Osteoblast (primary cell): ENCODE measurements at places on chromosomes 16 and 17.

GRCh38 chr17:28295677-28296578 is 23.1 kb upstream of the TMEM97 start:
- no peaks in the 10 kb centered on the region for H3K36me3 ChIP-seq
- peaks cover 8% of the 10 kb centered on the region for H3K27me3 ChIP-seq
- no peak overlapping the region for H3K27ac ChIP-seq
- no peaks in the 10 kb centered on the region for H3K4me1 ChIP-seq

GRCh38 chr17:12521416-12521815 is 144.3 kb upstream of the MYOCD start:
- H3K4me1 ChIP-seq: peaks cover 18% of the 10 kb centered on the region
- DNase-seq: no peak
- H3K27ac ChIP-seq: no peak overlapping the region
- no peak overlapping the region for H3K4me3 ChIP-seq
- no peaks in the 10 kb centered on the region for H3K36me3 ChIP-seq

DNA sequence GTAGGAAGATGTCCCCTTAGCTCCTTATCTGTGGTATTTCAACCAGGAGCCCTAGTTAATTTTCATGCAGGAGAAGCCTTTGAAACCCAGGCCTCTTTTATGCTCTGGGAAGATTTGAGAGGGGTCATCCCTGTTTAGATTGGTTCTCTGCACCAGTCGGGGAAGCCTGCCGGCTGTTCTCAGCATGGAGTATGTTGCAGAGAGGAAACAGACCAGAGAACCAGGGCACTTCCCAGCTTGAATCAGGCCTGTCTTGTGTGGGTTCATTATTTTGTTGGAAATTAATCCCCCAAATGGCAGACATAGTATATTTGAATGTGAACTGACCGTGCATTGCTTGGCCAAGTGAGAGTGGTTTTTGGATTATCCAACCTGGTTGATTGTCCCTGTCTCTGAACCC is 1082.1 kb upstream of the RBFOX1 start:
- H3K36me3 ChIP-seq: no peaks in the 10 kb centered on the region
- H3K27ac ChIP-seq: no peak overlapping the region
- no peak for DNase-seq
- no peaks in the 10 kb centered on the region for H3K27me3 ChIP-seq
- H3K4me3 ChIP-seq: no peak overlapping the region

DNA sequence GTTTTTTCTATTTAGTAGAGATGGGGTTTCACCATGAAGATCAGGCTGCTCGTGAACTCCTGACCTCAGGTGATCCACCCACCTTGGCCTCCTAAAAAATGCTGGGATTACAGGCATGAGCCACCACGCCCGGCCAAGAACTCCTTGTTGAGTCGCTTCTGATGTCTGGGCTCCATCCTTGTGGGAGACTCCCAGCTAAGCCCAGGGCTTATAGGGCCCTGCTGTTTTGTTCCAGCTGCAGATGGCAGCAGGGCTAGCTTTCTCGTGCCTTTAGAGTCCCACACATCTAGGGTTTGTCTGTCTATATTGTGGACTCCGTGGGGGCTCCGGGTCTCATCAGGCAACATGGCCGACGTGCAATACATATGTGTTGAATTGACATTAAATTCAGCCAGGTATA is 39.3 kb upstream of the MED9 start:
- no peaks in the 10 kb centered on the region for H3K27me3 ChIP-seq
- H3K4me3 ChIP-seq: no peak overlapping the region
- DNase-seq: no peak
- no peak overlapping the region for H3K27ac ChIP-seq

GRCh38 chr17:17732892-17733670 is 51.8 kb downstream of the RAI1 start:
- no peak overlapping the region for H3K4me3 ChIP-seq
- H3K36me3 ChIP-seq: no peaks in the 10 kb centered on the region
- DNase-seq: peak; percentile 97
- no peaks in the 10 kb centered on the region for H3K27me3 ChIP-seq

- DNase-seq: peak; percentile 71
- H3K4me3 ChIP-seq: no peak overlapping the region
- no peak overlapping the region for H3K27ac ChIP-seq
- H3K36me3 ChIP-seq: peaks cover 4% of the 10 kb centered on the region
- peaks cover 19% of the 10 kb centered on the region for H3K4me1 ChIP-seq
Measured at GRCh38 chr17:79948945-79949655, 86.6 kb downstream of the TBC1D16 start.

GRCh38 chr17:34800661-34801060 is 160.6 kb downstream of the CCT6B start:
- H3K36me3 ChIP-seq: no peaks in the 10 kb centered on the region
- H3K4me1 ChIP-seq: no peaks in the 10 kb centered on the region
- no peak for DNase-seq
- no peak overlapping the region for H3K27ac ChIP-seq

DNA sequence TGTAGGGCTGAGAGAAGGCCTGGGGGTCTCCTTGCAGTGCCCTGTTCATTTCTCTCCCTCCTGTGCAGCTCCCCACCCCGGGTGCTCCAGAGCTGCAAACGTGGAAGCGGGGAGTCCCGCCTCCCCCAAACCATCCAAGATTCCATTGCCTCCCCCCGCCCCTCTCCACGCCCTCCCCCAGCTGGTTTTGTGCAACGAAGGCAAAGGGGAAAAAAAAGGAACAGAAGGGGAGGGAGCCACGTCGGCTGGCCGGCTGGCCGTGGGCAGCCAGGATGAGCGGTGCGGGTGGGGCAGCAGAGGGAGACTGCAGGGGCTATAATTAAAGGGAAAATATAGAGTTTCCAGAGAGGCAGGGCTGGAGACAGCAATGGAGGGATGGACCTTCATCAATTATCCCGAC is 1.7 kb upstream of the COL1A1 start:
- no peaks in the 10 kb centered on the region for H3K27me3 ChIP-seq
- peaks cover 65% of the 10 kb centered on the region for H3K4me1 ChIP-seq
- peak overlapping the region; percentile 40 for H3K4me3 ChIP-seq
- peaks cover 17% of the 10 kb centered on the region for H3K36me3 ChIP-seq
- peak overlapping the region; percentile 96 for H3K27ac ChIP-seq
- peak; percentile 89 for DNase-seq

- peaks cover 3% of the 10 kb centered on the region for H3K4me1 ChIP-seq
- no peak overlapping the region for H3K4me3 ChIP-seq
- H3K27ac ChIP-seq: no peak overlapping the region
- H3K27me3 ChIP-seq: peaks cover 34% of the 10 kb centered on the region
Measured at GRCh38 chr17:50465635-50466034, 3.0 kb downstream of the CHAD start.

GRCh38 chr17:63039899-63040602 is 74.0 kb downstream of the TANC2 start:
- peak; percentile 80 for DNase-seq
- no peaks in the 10 kb centered on the region for H3K36me3 ChIP-seq
- H3K4me3 ChIP-seq: peak overlapping the region; percentile 30

GRCh38 chr17:59619035-59619297 is 729 bp upstream of the CLTC start:
- peak; percentile 94 for DNase-seq
- H3K27me3 ChIP-seq: no peaks in the 10 kb centered on the region
- H3K36me3 ChIP-seq: no peaks in the 10 kb centered on the region
- H3K4me3 ChIP-seq: peak overlapping the region; percentile 99

- peaks cover 44% of the 10 kb centered on the region for H3K4me1 ChIP-seq
- DNase-seq: no peak
- no peaks in the 10 kb centered on the region for H3K27me3 ChIP-seq
- peak overlapping the region; percentile 4 for H3K27ac ChIP-seq
- no peak overlapping the region for H3K4me3 ChIP-seq
- H3K36me3 ChIP-seq: no peaks in the 10 kb centered on the region
Measured at GRCh38 chr16:69190046-69190588, 3.2 kb downstream of the SNTB2 start.

DNA sequence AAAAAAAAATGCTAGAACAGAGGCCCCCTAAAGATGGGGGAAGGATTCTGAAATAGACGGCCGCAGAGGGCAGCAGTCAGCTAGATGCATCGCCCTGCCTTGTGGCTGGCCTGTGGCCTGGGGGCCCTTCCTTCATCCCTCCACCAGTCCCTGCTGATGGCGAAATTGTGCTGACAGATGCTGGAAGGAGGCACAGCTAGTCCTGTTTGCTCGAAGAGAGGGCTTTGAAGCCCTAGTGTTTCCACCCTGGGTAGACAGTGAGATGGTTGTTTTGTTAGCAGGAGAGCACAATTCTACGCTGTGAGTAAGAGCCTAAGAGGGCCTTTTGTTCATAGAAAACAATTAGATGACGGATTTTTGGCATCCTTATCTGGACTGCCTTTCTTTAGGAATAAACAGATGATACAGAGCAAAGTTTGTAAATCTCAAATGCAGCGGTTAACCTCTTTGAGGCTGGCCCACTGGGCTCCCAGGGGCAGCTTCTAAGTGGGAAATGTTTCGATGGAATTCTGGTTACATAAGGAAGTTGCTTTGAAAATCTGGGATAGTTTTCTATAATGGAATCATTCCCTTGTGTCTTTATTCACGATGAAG is 23.0 kb downstream of the VPS35L start:
- H3K36me3 ChIP-seq: peaks cover 63% of the 10 kb centered on the region
- no peak for DNase-seq
- no peaks in the 10 kb centered on the region for H3K27me3 ChIP-seq
- no peaks in the 10 kb centered on the region for H3K4me1 ChIP-seq
- no peak overlapping the region for H3K4me3 ChIP-seq

GRCh38 chr17:29079433-29079832 is 36.5 kb downstream of the PIPOX start:
- no peak overlapping the region for H3K27ac ChIP-seq
- H3K4me3 ChIP-seq: no peak overlapping the region
- H3K4me1 ChIP-seq: peaks cover 11% of the 10 kb centered on the region
- H3K27me3 ChIP-seq: no peaks in the 10 kb centered on the region
- peak; percentile 57 for DNase-seq
